Fibroblast of skin of right quadriceps (primary cell): ENCODE measurements at places on chromosomes 11 and 22.
A peak's percentile ranks its signal among the peaks of the same experiment; 100 is the strongest.

- peak; percentile 75 for DNase-seq
Measured at GRCh38 chr11:9757809-9758636, 94.1 kb downstream of the SWAP70 start.

DNA sequence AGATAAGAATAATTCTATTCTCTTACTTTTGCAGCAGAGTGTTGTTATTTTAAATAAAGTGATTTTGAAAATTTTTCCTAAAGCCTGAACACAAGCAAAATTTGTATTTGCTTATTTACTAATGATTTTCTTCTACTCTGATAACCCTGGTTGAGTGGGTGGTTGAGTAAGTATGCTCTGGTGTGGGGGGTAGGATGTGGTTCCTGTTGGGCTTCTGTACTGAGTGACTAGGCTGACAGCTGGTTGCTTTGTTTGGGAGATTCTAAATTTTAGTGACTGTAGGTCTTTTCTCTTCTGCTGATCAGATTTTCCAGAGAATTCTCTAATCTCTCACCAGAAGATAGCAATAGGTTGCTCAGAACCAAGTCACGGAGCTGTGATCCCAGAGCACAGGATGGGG lies 61.6 kb downstream of the METTL15 start:
- peak; percentile 24 for DNase-seq

GRCh38 chr11:128374026-128374425 lies 213.3 kb downstream of the ETS1 start:
- no peak for DNase-seq

DNA sequence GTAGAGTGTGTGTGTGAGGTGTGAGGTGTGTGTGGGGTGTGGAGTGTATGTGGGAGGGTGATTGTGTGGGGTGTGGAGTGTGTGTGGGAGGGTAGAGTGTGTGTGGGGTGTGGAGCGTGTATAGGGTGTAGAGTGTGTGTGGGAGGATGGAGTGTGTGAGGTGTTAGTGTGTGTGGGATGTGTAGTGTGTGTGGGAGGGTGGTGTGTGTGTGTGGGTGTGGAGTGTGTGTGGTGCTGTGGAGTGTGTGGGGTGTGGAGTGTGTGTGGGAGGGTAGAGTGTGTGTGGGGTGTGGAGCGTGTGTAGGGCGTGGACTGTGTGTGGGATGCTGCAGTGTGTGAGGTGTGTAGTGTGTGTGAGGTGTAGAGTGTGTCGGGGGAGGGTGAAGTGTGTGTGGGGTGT lies 356.1 kb downstream of the CADM1 start:
- no peak for DNase-seq

DNA sequence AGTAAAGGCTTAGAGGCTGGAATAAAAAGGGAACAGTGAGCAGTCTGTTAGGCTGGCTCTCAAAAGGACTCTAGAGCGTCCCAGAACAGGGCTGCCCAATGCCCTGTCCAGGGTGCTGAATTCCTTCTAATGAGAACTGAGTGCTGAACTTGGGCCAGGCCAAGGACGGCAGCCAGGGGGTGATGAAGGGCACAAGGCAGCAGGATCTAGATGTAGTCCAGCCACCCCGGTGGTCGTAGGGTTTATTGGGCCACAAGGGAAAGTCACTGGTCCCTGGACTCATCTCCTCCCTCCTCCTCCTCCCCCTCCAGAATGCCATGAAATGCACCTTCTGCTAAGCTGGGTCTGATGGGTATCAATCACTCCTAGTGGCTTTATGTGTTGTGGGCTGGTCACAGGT lies 19.2 kb downstream of the NPTXR start:
- DNase-seq: peak; percentile 71

- no peak for DNase-seq
Measured at GRCh38 chr11:27596388-27596787, 89.8 kb upstream of the LIN7C start.

DNA sequence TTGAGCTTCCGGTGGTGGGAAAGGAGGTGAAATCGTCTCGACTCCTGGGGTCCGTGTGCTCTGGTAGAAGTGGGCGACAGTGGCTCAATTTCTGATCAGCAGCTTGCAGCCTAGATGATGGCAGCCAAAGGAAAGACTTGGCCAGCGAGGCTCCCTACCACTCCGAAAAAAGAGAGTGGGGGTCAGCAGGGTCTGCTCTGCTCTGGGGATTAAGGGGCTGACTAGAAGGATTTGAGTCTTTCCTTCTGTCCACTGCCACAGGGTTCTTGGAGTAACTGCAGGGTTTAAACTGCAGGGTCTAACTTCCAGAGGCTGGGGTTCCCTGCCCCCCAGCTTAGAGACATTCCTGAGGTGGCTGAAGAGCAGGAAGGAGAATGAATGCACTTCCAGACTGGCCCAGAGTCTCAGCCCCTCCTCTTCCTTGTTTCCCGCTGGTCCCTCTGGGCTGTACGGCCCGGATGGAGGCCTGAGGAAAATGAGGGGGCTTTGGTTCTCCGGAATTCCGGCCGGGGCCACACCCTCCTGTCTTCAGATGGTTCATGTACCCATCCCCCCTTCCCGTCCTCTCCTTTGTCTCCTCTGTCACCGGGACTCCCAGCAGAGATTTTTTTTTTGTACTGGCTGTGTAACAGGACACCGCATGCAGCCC lies 907 bp downstream of the SERPINH1 start:
- peak; percentile 84 for DNase-seq

GRCh38 chr11:87405843-87406242 lies 368.1 kb downstream of the TMEM135 start:
- peak; percentile 30 for DNase-seq
